ENCODE measurements at places on chromosomes 7 and 10.
A peak's percentile ranks its signal among the peaks of the same experiment; 100 is the strongest.

DNA sequence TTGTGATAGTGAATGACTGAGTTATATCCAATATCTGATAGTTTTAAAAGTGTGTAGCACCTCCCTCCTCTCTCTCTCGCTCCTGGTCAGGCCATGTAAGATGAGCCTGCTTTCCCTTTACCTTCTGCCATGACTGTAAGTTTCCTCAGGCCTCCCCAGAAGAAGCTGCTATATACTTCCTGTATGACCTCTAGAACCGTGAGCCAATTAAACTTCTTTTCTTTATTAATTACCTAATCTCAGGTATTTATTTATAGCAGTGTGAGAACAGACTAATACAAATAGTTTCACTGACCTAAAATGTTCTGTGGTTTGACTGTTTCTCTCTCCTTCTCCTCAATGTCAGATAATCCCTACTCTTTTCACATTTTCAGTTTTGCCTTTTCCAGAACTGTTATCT, 321.3 kb upstream of the MBL2 start:
- no peak for DNase-seq
- no peaks in the 10 kb centered on the region for H3K4me1 ChIP-seq
- H3K36me3 ChIP-seq: 0 out of 2 replicates have a peak, but pooled peaks cover 2% of the 10 kb centered on the region
- no peak overlapping the region for H3K27ac ChIP-seq

DNA sequence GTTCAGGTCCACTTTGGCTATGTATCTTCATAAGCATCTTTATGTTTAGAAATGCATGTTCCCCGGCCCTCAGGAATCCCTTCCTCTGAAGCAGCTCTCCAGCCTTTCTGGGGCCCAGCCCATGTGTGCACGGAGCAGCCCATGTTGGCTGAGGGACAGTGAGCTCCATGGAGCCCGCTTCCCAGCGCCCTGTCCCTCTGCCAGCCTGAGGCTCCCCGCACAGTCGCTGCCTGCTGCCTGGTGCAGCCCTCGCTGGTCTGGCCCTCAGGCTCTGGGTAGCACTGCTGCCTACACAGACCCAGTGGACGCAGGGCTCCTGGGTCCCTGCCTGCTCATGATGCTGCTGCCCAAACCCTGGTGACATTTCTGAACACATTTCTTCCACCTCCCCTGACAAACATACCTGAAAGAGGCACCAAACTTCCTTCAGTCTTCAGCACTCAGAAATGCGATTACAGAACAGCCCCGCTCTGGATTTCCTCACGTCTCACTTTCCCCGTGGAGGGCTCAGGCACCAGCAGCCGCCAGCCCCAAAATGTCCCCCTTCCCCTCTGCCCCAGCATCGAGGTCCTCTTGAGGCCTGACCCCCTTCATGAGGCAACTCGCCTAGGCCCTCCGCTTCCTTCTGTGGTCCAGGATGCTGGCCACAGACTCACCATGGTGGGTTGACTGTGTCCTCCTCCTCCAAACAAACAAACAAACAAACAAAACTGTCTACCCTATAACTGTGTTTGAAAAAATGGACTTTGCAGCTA, 5.0 kb upstream of the TCERG1L start:
- no peak overlapping the region for H3K4me3 ChIP-seq
- DNase-seq: no peak
- peaks cover 6% of the 10 kb centered on the region for H3K4me1 ChIP-seq
- H3K36me3 ChIP-seq: no peaks in the 10 kb centered on the region
- H3K27ac ChIP-seq: no peak overlapping the region
- H3K27me3 ChIP-seq: no peaks in the 10 kb centered on the region

- no peak overlapping the region for H3K27ac ChIP-seq
- no peaks in the 10 kb centered on the region for H3K36me3 ChIP-seq
- H3K27me3 ChIP-seq: no peaks in the 10 kb centered on the region
- no peak overlapping the region for H3K4me3 ChIP-seq
- no peaks in the 10 kb centered on the region for H3K4me1 ChIP-seq
These were observed 53.1 kb upstream of the DPYSL4 start for GRCh38 chr10:132133449-132134240.

- H3K27ac ChIP-seq: no peak overlapping the region
- no peaks in the 10 kb centered on the region for H3K36me3 ChIP-seq
- H3K4me1 ChIP-seq: peaks cover 6% of the 10 kb centered on the region
- DNase-seq: peak; percentile 27
- no peak overlapping the region for H3K4me3 ChIP-seq
- H3K27me3 ChIP-seq: no peaks in the 10 kb centered on the region
These were observed 197.6 kb upstream of the INHBA start for GRCh38 chr7:41900532-41900931.

DNA sequence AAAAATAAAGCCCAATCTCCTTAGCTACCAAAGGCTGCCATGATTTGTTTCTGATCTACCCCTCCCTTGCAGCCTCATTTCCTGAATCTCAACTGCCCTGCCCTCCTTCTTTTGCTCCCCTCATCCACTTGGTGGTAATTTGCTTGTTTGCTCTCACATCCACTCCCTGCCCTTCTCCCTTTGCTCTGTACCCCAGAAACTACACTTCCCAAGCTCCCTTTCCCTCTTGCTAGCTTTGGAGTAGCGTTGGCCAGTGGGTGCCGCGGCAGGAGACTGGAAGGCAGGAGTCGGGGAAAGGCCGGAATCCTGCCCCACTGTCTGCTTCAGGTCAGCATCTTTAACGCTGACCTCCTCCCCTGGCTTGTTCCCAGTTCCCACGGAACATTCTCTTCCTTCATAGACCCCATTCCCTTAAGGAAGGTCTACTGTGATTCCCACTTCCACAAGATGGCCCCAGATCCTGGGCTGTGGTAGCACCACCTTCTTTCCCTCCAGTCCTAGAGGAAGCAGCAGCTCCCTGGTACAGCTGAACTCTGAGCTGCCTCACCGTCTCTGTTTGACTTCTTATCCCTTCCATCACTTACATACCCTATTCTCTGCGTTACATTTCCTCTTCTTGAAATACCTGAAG, 79.1 kb downstream of the PIK3CG start:
- H3K4me3 ChIP-seq: no peak overlapping the region
- no peaks in the 10 kb centered on the region for H3K27me3 ChIP-seq
- H3K36me3 ChIP-seq: no peaks in the 10 kb centered on the region
- DNase-seq: peak; percentile 39

GRCh38 chr10:5889624-5890451, at the start of the genes ANKRD16 and FBH1:
Gene ANKRD16 (minus strand): TSS chr10:5889893. CDS start chr10:5889354, 539 bp downstream.
Gene FBH1 (plus strand): TSS chr10:5890243. CDS start chr10:5890346, 103 bp downstream.
- H3K36me3 ChIP-seq: peaks cover 14% of the 10 kb centered on the region
- no peaks in the 10 kb centered on the region for H3K27me3 ChIP-seq
- H3K27ac ChIP-seq: peak within 1 kb of the TSS; percentile 66

All from GM23338 (cell line).